ENCODE measurements at places on chromosomes 6 and 20. TPM values are rescaled to one million over a fixed set of nuclear protein-coding genes. Genes with fewer than 3 reads are reported as not detected.

- no peak for DNase-seq
These were observed 216.2 kb upstream of the PRDM1 start for GRCh38 chr6:105869835-105870440.

DNA sequence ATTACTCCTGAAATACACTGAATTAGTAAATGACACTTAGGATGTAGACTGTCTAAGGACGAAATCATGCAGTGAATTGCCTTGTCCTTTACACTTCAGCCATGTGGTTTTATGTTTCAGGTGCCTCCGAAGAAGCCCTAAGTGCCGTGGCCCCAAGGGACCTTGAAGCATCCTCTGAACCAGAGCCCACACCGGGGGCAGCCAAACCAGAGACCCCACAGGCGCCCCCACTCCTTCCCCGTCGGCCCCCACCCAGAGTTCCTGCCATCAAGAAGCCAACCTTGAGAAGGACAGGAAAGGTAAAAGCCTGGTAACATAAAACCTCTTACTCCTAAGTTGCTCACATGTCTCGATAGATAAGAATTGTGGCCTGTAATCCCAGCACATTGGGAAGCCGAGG is 75.3 kb downstream of the SERAC1 start:
- peak; percentile 70 for DNase-seq

- no peak for DNase-seq
These were observed 132.7 kb upstream of the SLC24A3 start for GRCh38 chr20:19079536-19080299.

Gene OTOR
- total RNA-seq: not detected

- DNase-seq: no peak
These were observed 118.9 kb downstream of the BACH2 start for GRCh38 chr6:90177544-90178383.

GRCh38 chr6:159075506-159076228 is 30.9 kb upstream of the TAGAP start:
- no peak for DNase-seq

DNA sequence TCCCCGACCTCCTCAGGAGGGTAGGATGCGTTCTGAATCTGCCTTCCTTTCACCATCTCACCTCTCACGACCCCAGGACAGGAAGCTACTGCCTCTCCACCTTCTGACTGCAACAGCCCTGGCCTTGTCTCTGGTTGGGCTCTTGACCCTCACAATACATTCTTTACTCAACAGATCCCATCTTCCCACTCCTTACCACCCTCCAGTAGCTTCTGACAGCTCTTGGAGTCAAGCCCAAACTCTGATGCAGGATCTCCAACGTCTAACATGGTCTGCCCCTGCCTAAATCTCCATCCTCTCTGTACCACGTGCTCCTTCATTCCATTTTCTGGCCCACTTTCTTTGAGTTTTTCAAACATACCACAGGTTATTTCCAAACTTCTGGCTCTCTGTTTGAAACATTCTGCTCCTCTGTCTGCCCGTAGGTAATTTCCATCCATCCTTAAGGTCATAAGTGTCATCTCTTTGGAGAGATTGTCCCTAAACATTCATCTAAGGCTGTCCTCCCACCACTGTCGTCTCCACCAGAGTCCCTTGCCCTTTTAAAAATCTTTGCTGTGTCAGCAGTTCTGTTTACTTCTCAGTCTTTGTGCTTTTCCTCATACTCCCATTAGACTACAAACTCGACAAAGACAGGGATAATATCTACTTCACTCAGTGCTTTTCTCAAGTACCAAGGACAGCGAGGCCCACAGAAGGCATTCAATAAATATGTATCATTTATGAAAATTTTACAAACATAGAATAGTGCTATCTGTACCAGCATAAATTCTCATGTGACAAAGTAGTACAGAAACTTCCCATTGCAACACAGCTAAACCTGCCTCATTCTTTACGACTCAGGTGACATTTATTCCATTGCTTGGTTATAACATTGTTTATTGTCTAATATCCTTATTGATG is 73.6 kb downstream of the BCAS1 start:
- no peak for DNase-seq

DNA sequence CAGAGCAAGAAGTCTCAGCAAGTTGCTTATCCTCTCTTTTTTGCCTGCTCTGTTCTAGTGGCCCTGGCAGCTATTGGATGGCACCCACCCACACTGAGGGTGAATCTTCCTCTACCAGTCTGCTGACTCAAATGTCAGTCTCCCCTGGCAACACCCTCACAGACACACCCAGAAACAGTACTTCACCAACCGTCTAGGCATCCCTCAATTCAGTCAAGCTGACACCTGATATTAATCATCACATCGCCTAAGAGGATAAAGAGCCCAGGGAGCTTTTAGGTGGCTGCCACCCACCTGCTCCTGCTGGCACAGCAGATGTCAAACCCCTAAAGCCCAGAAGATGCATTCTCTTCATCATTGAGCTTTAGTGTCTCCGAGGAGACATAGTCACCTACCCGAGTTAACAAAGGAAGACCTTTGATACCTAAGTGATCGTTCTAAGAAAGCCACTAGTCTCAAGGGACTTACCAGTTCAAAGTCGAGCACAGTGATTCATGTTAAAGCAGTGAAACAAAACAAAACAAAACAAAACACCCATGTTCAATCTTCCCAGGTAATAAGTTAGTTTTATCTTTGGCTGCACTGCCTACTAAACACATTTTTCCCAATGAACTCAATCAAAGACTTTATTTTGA is 97.7 kb upstream of the KCNQ5 start:
- DNase-seq: no peak

Gene MAS1
- 0.42 TPM for total RNA-seq

DNA sequence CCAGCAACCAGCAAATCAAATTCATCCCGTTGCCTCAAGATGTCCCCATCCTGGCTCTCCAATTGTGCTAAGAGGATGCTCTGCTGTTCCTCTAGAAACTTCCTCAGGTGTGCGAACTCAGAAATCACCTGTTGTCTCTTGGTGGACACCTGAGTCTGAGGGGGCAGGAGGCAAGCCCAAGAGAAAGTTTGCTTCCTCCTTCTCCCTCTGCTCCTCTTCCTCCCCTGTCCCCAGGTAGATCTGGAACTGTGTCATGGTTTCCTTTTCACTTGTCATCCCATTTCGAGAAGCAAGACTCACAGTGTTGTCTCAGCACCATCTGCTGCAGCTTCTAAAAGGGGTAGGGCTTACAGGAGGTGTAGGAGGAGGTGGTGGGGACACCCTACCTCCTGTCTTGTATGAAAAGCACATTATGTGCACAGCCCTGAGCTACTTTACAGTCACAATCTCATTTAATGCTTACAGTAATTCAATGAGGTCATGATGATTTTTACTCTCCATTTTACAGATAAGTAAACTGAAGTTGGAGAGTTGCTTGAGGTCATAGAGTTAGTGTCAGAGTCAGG is 2.5 kb downstream of the TRIM10 start:
- no peak for DNase-seq

Gene SPTLC3
- 2.3 TPM for total RNA-seq

Gene RGS17
- 0.28 TPM for total RNA-seq

- peak; percentile 88 for DNase-seq
These were observed 1.4 kb upstream of the HIVEP1 start for GRCh38 chr6:12010635-12011275.

Gene TUBB2A
- total RNA-seq: 58.2 TPM

DNA sequence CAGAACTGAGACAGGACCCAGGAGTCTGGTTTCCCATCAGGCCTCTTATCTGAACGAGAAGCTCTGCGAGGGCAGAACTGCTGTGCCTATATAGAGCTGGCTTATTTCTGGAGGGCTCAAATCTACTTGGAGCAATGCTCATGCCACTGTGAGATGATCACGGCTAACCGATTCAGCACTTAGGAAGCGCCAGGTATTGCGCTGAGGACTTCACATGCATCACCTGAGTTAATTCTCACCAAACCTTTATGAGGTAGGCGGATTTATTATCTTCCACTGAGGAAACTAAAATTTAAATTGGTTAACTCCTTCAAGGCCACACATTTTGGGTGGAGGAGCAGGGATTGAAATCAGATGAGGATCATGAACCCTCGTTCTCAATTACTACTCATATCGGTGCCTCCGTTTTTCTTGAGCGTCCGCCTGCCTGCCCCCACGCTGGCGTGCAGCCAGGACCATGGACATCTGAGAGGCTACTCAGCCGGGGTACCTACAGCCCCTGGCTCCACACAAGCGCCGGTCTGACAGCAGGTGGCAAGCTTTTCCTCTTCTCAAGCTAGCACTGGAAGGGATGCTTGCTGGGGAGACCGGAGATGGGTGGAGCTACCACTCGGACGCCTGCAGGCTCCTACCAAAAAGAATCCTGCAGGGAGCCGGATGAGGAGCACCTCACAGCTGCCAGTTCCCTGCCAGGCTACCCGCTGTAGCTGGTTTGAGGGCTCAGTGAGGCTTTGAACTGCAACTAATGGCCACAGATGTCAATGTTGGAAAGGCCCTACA is 1.0 kb upstream of the PCIF1 start:
- peak; percentile 87 for DNase-seq

DNA sequence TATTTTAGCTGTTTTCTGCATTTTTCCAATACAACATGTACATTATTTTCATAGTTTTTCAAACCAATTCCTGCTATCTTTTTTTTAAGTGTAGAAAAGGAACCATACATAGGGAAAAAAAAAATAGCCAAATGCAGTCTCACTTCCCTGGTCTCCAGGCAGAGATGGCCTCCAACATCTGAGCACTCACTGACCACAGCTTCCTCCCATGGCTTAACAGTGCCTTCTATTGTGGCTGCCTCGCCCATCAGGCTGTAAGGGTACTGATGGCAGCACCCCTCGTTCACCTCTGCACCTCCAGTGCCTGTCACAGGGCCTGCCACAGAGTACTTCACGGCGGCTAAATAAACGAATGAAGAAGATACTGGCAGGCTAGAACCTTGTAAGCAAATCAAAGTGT is 591.1 kb downstream of the PTPRT start:
- DNase-seq: no peak

DNA sequence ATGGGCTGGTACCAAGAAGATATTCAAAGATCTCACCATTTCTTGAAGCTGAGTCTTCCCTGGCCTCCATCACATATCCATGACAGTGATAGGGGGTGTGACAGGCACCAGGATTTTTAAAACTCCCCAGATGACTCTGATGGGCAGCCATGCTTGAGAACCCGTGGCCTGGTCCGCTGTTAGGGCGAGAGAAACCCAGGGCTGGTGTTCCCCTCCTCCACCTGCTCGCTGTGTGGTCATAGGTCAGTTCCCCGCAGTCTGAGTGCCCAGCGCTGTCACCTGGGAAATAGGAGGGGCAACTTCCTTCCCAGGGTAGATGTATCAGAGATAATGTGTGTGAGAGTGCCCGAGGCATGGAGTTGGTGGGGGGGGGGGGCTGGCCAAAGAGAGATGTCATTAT is 50.9 kb downstream of the TMEM242 start:
- DNase-seq: peak; percentile 66

Gene GHRH
- total RNA-seq: not detected

- peak; percentile 60 for DNase-seq
These were observed 258.7 kb downstream of the TAF4 start for GRCh38 chr20:61806995-61807394.

Gene ECT2L
- total RNA-seq: 0.33 TPM

- DNase-seq: no peak
These were observed 29.1 kb downstream of the ZDHHC14 start for GRCh38 chr6:157410045-157410444.

Gene RRBP1
- total RNA-seq: 128 TPM

Gene GDAP1L1
- total RNA-seq: not detected

- DNase-seq: no peak
These were observed 434.1 kb upstream of the SOX4 start for GRCh38 chr6:21159465-21159864.
